Activated effector memory CD4-positive, alpha-beta T cell treated with Interleukin-2 at 50 U/mL for 16 hours (primary cell): ENCODE measurements at places on chromosomes 3 and 15.

GRCh38 chr3:158532099-158532734, 38.8 kb upstream of the MLF1 start:
- no peak for DNase-seq

- no peak for DNase-seq
Measured at GRCh38 chr3:118977671-118978392, 56.8 kb downstream of the IGSF11 start.

DNA sequence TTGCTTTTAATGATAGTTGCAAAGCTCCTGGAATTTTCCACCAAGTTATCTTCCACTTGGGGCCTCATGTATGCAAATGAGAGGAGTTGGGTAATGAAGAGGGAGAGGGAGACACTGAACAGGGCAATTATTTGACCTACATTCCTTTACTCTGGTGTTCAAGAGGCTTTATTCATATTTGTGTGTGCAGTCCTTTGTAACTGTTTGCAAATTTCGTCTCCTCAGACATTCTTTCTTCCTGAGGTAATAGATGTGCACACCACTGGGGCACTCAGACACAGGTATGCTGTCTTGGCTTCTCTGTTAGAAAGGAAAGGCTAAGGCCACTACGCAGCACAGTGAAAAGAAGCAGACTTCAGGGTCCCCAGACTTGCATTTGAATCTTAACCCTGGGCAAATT, 189.7 kb upstream of the IL12A start:
- no peak for DNase-seq

DNA sequence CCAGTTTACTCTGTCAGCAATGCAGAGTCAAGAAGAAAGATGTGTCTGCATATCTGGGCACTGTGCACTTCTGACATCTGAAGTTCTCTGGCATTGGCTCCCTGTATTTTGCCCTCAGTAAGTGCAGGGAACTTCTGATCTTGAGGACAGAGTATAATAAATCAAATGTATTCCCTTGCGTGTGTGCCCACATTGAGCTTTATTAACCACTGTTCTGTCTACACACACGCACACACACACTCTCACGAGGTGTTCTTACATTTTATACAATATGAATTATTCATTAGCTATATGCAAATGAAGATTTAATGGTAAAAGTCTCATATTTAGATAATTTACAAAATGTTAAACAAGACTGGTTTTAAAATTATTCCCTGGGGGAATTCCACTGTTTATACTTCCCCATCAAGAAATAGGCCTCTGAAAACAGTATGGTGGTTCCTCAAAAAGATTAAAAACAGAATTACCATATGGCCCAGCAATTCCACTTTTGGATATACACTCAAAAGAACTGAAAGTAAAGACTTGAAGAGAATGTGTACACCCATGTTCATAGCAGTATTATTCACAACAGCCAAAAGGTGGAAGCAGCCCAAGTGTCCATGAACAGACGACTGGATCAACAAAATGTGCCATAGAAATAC, 24.6 kb upstream of the ANPEP start:
- DNase-seq = no peak

- no peak for DNase-seq
Measured at GRCh38 chr3:47541583-47542108, 28.1 kb upstream of the ELP6 start.

DNA sequence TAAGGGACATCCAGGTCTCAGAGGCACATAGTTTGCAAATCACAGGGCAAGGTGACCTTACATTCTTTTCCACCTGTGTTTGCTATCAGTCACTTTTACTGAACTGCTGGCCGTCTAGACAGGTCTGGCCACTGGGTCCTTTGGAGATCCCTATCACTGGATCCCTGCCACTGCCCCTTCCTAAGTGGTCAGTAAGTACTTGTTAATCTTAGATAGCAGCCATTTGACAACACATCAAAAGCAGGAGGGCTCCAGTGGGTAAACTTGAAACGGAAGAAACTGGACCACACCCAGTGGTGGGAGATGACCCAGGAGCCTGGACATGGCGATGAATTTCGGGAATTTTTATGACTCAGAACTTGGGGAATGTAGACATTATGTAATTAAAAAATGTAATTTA, 28.9 kb upstream of the RASGRP1 start:
- DNase-seq = no peak

DNA sequence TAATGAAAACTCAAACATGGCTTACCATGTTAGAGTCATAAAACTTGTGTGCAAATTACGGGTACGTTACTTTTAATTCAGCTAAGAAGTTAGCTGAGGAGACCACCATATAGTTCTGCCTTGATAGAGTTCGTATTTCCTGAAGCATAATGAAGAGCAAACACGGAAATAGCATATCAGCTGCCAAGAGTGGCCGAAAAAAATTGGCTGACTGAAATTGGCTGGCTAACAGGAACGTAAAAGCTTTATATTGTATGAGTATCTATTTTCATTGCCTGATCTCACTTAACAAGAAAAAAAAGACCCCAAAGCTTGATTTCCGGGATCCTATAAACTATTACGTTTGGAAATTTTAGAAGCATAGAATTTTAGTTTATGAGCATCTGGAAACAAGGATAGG, 1222.9 kb downstream of the ZPLD1 start:
- DNase-seq = no peak

DNA sequence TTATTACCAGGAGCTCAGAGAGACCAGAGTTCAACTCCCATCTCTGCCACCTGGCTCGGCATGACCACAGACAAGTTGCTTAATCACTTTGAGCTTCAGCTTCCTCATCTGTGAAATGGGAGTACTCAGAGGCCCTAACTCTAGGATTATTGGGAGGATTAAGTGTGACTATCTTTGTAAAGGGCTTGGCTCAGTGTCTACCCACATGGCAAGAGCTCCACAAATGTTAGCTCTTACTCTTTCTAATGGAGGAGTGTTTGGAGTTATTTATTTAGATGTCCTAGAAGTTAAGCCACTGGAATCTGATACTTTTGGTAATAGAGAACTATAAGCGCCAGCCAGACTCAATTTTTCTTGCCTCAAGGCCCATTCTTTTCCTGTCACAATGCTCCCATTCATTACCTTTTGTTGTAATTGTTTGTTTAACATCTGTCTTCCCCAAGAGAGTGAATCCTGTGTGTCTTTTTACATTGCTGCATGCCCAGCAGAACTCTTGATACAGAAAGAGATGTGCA, 12.3 kb upstream of the LMCD1 start:
- DNase-seq = no peak

GRCh38 chr3:186184021-186184420, 75.1 kb upstream of the ETV5 start:
- no peak for DNase-seq

DNA sequence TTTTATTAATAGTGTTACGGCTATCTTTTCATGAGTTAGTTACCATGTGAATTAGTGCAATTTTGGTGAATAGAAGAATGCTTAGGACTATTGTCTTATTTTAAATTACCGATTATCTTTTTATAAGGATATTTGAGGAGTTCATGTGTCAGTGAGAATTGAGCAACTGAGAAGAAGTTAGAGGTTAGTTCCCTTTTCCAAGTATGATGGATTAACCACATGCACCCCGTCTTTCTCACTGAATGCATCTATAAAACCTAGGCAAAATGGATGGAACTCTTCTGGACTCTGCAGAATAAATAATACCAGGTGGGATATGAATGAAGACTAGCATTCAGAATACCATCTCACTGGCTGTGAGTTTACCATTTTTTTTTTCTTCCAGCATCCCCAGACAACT, 74.3 kb downstream of the TCF12 start:
- DNase-seq = no peak

GRCh38 chr3:144128108-144128892, 156.7 kb downstream of the DIPK2A start:
- DNase-seq = no peak

DNA sequence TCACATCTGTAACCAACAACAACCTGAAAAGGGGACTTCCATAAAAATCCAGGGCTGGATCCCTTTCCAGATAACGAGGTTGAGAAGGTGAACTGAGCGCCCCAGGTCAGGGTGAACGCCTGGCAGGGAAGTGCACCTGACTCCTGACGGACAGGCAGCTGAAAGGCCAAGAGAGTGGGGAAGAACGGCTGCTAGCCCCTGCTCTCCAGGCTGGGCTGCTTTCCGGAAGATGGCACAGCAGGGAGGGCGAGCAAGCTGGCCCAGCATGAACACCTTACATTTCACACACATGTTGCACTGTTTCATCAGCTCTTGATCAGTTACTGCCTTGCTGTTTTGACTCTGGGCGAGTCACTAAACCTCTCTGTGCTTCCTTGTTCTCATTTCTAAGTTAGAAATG, 127.2 kb upstream of the IQSEC1 start:
- DNase-seq = no peak

DNA sequence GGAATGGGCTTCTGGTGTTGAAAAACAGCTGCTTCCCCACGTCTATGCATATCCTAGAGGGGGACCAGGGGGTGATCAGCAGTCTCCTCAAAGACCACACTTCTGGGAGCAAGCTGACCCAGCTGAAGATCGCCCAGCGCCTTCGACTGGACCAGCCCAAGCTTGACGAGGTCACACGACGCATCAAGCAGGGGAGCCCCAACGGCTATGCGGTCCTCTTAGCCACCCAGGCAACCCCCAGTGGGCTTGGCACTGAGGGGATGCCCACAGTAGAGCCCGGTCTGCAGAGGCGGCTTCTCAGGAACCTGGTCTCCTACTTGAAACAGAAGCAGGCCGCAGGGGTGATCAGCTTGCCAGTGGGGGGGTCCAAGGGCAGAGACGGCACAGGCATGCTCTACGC, 2.5 kb downstream of the RBM15B start:
- no peak for DNase-seq

GRCh38 chr15:71411538-71412482, 296.5 kb downstream of the THSD4 start:
- DNase-seq = no peak

- DNase-seq = no peak
Measured at GRCh38 chr3:195583831-195584542, at the start of gene APOD. Gene APOD, minus strand, starts transcription at chr3:195583940. Its CDS starts 4,479 bp downstream, at chr3:195579461.

DNA sequence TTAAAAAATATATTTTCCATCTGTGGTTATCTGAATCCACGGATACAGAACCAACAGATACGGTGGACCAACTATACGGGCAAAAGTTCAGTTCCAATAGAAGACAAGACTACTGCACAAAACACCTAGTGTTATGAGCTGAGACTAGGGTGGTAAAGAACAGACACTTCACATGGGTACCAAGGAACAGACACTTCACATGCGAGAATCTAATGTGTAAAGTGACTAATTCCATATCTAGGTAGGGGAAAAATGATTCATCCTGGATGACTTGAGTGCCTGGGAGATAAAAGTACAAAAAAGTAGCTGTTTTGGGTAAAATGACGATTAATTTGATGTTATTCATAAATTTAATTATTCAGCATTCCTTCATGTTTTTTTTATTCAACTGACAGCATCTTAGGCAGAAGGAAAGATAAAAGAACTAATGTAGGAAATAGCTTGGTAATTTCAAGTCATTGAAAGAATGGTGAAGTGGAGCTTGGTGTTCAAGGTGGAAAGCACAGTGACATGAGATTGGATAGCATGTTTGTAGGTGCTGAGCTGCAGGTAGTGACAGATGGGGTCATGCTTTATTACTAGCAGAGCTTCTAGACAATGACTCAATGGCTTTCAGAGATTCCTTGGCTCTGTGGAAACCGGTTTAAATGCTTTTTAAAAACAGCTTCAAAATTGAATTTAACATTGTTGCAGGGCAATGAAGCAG, 5.2 kb downstream of the CD200 start:
- no peak for DNase-seq

- no peak for DNase-seq
Measured at GRCh38 chr3:168476360-168476980, 380.7 kb upstream of the GOLIM4 start.

GRCh38 chr15:89187986-89188514, 33.3 kb downstream of the RLBP1 start:
- DNase-seq = no peak

DNA sequence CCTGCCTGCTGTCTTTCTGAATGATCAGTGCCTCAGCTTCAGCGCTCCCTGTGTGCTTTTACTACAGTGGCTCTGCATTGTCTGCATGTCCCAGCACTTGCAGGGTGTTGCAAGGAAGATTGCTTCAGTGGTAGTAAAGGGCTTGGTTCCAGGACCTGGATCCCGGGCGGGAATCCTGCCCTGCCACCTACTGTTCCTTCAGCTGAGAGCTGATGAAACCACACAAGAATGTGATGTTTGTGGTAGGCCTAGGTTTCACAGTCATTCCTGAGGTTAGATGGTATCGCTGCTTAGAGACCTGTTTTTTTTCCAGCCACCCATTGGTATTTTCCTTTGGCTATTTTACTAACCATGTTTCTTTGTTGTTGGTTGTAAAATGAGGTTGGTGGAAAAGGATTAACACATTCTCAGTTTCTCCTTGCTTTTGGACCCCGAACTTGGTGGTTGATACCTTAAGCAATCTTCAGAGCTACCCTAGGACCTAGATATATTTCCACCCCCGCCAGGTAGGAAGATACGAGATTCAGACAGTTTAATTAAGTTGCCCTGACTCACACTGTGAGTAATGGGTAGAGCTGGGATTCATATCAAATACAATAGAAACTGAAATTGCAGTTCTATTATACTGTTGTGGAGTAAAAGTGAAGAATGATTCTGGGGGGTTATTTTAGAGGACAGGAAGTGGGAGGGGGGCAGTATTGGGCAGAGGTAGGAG, 11.4 kb downstream of the GPR87 start:
- DNase-seq = no peak

- no peak for DNase-seq
Measured at GRCh38 chr3:55203006-55203405, 275.1 kb upstream of the LRTM1 start.

DNA sequence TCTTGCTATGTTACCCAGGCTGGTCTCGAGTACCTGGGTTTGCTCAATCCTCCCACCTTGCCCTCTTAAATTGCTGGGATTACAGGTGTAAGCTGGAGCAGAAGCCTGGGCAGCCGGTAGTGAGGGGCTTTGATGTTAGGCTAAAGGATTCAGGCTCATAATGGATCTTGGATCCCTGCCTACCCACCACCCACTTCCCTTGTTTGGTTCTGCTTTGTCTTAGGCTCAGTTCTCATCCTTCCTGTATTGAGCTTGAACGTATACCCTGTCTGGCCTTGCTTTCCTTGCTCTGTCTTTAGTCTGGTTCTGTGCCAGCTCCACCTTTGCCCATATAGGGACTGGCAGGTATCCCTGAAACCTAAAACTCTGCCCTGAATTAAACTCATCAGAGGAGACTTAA, 1.7 kb downstream of the PPCDC start:
- DNase-seq = no peak

- no peak for DNase-seq
Measured at GRCh38 chr15:57728436-57728835, 21.9 kb downstream of the POLR2M start.

DNA sequence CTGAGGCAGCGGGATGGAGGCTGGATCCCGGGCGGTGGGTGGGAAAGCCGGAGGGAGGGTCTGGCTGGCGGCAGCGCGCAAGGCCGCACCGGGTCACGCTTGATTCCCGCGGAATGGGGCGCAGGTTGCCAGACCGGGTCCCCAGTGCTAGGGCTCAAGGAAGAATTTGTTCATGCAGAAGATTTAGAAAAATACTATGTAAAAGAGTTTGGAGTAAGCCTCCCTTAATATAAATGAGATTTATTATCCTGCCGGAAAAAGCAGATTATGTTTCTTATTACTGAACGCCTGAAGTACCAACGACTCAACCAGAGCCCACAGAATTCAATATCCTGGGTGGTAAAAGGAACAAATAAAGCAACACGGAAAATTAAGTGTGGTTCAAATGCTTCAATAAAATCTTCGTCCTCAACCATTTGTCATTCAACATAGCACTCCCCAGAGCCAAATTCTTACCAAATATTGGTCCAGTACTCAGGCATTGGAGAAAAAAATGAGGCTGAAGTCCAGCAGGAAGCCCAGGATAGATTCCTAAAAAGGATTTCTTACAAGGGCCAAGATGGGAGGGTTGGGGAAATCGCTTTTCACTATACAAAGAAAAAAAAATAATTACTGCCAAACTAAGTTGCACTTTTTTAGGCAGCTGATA, 1.2 kb upstream of the ZBTB20 start:
- no peak for DNase-seq

GRCh38 chr15:46059921-46060594, 425.2 kb downstream of the SQOR start:
- no peak for DNase-seq
